ENCODE measurements at places on chromosomes 2 and 18. TPM values are rescaled to one million over a fixed set of nuclear protein-coding genes. Genes with fewer than 3 reads are reported as not detected.
A peak's percentile ranks its signal among the peaks of the same experiment; 100 is the strongest.

DCDC2C gene
- total RNA-seq = not detected

DSC1 gene
- total RNA-seq = not detected

CFAP65 gene
- not detected for total RNA-seq

CASP10 gene
- total RNA-seq = 10.7 TPM

- DNase-seq = no peak
These were observed 238.8 kb upstream of the TANK start for GRCh38 chr2:160921386-160921964.

DNA sequence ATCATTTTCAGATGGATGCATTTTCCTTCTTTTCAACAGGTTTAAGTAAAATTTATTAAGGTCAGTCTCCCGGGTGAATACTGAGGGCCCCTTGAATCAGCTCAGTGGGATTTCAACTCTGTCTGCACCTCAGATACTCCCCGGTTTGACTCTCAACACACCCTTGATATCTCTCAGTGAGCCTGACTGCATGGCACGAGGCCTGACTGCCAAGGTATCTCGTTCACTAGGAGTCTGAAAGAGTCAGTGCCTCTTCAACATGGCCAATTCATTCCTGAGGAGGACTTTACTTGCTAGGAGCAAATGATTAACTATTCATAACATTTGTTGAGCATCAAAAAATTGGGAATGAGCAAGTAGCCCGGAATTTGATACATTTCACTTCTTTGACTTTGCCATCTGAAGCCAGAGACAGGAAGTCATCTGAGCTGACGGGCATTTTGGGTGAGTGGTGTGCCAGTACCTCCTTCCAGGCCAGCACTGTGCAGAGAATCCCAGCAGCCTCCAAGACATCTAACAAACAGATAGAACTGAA is 81.0 kb downstream of the VAPA start:
- DNase-seq = peak; percentile 59

GRCh38 chr2:102184018-102184417 is 2.8 kb upstream of the IL1RL2 start:
- no peak for DNase-seq

DNA sequence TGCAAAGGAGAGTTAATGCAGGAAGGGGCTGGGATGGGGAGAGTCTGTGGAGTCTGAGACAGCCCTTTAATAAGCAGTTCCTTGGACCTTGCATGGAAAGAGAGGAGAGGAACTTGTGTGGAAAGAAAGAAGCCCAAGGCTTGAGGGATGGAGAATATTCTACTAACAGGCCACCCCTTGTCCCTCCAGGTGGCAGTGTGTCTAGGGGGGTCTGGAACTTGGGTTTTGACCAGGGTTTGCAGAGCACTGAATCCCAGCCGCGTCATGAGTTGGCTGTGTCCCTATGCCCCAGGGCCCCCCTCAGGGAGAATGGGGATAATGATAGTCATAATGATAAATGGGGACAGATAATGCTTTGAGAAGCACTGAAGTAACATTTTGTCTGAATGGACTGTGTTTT is 15.0 kb downstream of the TCF7L1 start:
- DNase-seq = no peak
